ENCODE measurements at places on chromosomes 11 and 22. TPM values are rescaled to one million over a fixed set of nuclear protein-coding genes. Genes with fewer than 3 reads are reported as not detected.

GRCh38 chr11:24855951-24856350 is 359.1 kb downstream of the LUZP2 start:
- no peak for DNase-seq

GRCh38 chr11:74102321-74102720 is 68.5 kb downstream of the C2CD3 start:
- DNase-seq: no peak

- DNase-seq: no peak
Measured at GRCh38 chr11:17021511-17021910, 7.3 kb upstream of the PLEKHA7 start.

EIF3F gene
- total RNA-seq: 139 TPM

DNA sequence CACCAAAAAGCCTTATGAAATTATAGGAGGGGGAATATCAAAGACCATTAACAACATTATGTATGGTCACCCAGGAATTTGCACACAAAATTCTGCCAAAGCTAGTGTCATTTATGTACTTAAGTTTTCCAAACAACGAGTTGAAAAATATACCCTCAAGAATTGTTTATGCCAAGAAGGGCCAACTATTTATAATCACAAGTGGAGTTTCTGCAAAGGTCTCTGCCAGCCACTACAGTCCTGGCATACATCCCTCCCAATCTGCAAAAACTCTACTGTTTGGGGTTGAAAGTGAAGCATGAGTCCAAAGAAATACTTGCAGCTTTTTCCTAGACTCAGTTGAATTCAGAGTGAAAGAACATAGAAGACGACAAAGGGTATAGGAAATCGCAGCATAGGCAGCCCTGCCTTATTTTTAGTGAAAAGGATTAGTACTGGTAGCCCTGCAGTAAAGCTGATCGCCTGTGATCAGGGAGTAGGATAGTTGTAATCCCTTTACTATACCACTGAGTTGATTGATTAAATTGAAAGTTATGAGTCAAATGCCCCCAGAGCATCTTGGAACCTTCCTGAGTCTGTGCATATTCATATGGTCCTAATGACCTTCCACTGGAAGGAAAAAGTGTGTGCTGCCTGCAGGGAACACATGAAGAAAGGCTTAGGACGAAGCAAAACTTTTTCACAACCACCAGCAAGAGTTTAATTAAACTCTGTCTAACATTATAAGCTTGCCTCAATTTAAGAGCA is 144.0 kb downstream of the SPON1 start:
- DNase-seq: no peak

DNA sequence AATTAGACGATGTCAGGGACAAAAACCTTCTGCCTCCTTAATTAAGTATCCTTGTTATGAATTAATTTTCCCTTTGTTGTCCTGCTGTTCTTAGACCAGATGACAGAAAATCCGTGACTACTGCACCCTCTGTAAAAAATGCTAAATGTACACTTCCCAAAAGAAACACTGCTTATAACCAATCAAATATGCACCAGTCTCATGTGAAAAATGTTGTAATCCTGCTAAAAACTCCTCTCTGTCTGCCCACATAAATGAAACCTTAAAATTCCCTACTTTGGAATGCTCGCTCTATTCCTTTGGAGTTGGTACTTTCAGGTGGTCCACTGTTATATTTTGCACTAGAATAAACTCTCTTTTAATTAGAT is 366.8 kb upstream of the CCDC179 start:
- no peak for DNase-seq

GRCh38 chr22:20380486-20380885 is 13.5 kb upstream of the ZNF74 start:
- no peak for DNase-seq

GRCh38 chr11:36372101-36372771 is 76.1 kb downstream of the PRR5L start:
- no peak for DNase-seq

PLAAT4 gene
- total RNA-seq: 19.3 TPM

RRAS2 gene
- total RNA-seq: 15.8 TPM

TMEM41B gene
- 16.8 TPM for total RNA-seq

OR52I2 gene
- total RNA-seq: not detected

ARSA gene
- 29.4 TPM for total RNA-seq

LIPT2 gene
- total RNA-seq: 1.2 TPM

APOL3 gene
- 69.2 TPM for total RNA-seq

SLC43A3 gene
- total RNA-seq: 84.7 TPM

GAL gene
- total RNA-seq: not detected

SLCO2B1 gene
- 95.3 TPM for total RNA-seq

DNA sequence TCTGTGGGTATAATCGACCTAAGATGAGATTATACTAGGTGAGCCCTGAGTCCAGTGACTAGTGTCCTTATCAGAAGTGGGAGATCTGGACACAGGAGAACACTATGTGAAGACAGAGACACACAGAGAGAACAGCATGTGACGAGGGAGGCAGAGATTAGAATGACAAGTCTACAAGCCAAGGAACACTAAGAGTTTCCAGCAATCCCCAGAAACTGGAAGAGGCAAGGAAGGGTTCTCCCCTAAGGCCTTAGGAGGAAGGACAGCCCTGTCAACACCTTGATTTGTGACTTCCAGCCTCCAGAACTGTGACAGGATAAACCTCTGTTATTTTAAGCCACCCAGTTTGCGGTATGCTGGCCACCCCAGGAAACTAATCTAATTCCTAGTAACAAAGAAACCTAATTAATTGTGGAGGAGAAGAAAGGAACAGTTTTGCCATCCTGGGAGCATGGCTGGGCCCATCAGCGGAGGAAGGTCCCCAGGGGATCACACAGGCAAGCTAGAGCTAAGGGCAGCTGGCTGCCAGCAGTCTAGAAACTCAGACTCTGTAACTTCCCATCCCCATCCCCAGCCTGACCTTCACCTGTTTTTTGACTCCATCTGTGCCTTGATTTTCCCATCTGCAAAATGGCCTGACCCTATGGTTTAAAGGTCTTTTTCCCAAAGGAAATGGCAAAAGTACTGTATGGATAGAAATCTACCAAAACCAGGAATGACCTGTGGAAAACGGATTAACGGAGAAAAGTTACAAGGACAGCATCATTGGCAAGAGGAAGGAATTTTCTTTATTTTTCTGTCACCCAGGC is 10.3 kb upstream of the THOC5 start:
- DNase-seq: no peak

FGF3 gene
- not detected for total RNA-seq

DNA sequence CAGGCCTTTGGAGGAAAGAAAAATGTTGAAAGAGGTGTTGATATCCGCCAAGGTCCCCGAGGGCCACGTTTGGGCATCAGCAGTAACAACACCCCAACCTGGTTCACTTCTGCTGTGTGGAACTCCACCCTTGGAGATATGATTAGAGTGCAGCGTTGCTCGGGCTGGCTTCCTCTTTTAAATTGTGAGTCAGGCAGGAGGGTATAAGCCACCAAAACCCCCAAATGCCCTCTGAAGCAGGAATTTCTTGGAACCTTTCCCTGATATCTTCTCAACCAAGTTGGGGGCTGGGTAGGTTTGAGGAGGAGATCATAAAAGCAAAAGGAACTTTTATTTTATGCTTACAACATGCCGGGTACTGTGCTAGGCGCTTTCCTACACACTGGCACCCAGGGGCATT is 6.4 kb upstream of the C11orf96 start:
- no peak for DNase-seq

- DNase-seq: no peak
Measured at GRCh38 chr11:20501252-20501651, 98.2 kb upstream of the SLC6A5 start.

DNA sequence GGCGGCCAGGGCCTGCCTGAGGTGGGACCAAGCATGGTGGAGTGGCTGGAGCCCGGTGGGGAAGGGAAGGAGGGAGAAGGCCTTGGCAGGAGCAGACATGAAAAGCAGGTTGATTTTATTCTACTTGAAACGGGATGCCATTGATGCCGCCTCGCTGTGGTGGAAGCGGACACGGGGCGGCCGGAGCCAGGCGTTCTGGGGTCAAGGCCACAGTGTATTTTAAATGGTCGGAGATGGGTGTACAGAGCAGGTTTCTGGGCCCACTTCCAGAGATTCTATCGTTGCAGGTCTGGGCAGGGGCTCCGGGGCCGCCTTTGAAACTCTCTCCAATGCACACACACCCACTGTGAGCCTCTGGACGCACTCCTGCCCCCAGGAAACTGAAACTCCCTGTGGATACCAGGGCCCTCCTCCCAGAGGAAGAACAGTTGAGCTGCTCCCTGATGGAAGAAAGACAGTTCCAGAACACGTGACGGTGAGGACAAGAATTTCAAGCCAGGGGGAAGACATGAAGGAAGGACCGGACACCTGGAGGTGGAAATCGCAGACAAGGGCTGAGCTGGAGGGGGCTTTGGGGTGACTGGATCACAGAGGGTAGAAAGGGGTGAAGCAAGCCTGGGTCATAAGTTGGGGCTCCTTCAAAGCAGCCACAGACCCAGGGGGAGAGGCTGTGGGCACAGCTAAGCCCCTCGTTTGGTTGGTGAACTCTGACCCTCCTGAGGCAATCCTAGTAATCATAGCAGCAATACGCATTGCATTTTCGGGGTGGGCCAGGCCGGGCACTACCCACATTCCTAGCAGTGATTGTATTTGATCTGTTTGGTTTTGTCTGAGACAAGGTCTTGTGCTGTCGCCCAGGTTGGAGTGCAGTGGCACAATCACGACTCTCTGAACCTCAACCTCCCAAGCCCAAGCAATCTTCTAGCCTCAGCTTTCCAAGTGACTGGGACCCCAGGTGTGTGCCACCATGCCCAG is 12.3 kb upstream of the LINC01488 start:
- peak; percentile 67 for DNase-seq

DNA sequence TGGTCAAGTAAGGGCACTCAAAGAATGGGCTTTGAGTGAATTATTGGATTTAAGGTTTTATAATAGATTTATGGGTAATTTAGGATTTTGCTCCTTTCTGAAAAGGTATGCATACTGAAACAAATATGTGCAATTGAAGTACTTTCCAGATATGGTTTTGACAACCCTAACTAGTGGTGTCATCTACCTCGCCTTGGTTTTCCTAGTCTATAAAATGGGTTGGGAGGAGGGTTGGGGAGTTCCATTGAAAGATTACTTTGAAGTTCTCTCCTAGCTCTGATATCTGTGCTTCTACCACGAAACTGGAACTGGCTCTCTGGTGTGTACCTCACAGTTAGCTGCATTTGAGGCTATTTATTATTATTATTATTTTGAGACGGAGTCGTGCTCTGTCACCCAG is 431 bp upstream of the SPTBN2 start:
- no peak for DNase-seq

DNA sequence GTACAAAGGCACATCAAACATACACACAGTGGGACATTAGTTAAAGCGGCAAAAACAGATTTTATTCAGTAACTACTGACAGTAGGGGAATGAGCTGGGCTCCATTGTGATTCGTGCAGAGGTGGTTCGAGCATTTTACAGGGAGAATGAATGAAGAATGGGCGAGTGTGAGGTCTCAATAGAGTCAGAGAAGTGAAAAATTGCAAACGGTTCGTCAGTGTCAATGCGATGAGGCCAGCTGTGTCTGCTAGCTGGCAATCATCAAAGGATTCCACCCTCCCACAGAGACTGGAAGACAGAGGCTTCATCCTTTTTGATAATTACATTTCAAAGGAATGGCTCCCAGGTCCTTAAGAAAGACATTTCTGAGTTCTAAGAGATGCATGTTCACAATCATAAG is 17.4 kb downstream of the OR4D9 start:
- no peak for DNase-seq

DGCR6 gene
- total RNA-seq: 1.0 TPM

BACE1 gene
- total RNA-seq: 36.1 TPM

DNA sequence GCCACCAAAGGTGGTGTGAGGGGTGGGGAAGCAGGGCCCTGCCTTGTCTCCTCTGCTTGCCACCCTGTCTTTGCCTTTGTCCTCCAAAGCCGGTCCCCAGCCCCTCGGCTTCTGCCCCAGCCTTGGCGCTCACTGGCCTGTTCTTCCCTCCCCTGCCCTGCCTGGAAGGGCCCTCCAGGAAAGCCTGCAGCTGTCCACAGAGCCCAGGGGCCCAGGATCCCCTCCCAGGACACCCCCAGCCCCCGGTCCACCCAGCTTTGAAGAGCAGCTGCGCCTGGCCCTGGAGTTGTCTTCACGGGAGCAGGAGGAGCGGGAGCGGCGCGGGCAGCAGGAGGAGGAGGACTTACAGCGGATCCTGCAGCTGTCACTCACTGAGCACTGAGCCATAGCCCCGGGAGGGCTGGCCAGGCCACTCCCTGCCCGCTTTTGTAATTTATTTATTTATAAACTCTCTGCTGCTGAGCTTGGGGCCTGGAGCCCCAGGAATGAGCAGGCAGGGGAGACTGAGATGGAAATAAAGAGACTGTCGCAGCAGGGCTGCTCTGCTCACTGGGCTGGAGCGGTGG is 1.3 kb upstream of the SSH3 start:
- peak; percentile 85 for DNase-seq

DNA sequence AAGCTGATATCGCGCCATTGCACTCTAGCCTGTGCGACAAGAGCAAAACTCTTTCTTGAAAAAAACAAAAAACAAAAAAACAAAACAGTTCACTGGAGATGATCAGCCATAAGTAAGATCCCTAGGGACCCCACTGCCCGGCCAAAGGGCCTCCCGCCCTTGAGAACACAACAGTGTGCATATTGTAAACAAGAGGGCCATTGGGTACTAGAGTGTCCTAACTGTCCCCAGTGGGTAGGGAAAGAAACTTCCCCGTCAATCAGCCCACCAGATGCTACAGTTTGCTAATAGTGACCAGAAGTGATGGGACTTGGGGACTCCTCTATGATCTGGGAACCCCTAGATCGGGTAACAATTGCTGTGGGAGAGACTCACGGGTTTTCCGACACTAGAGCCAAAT is 3.7 kb upstream of the ACY3 start:
- DNase-seq: peak; percentile 32

DNA sequence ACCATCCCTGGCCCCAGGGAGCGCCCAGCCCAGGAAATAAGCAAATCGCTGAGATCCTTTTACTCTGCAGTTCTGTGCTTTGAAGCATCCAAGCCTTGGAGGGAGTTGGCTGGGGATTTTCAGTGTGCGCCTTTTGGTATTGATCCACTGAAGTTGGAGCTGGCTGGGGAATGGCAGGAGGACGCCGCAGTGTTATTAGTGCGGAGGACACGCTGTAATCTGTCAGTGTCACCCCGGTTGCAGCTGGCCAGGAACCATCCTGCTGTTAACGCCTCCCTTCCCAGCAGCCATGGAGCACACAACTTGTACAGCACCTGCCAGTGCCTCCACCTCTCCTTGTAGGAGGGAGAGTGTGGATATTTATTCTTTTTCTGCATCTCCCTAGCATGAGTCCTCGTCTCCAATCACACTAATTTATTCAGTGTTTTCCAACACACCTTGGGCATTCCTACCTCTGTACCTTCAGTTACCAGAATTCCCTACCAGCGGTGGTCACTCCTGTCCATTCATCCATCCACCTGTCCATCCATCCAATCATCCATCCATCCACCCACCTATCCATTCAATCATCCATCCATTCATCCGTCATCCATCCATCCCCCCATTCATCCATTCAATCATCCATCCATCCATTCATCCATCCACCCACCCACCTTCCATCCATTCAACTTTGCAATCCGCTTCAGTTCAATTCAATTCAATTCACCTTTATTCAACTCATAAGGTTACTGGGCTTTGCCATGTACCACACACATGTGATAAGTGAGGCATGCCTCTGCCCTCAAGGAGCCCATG is 21.9 kb upstream of the EIF3D start:
- DNase-seq: no peak

CRYBB1 gene
- total RNA-seq: 2.5 TPM

All from posterior vena cava (tissue), 2 donors.